ENCODE measurements at places on chromosomes 16 and 17.

DNA sequence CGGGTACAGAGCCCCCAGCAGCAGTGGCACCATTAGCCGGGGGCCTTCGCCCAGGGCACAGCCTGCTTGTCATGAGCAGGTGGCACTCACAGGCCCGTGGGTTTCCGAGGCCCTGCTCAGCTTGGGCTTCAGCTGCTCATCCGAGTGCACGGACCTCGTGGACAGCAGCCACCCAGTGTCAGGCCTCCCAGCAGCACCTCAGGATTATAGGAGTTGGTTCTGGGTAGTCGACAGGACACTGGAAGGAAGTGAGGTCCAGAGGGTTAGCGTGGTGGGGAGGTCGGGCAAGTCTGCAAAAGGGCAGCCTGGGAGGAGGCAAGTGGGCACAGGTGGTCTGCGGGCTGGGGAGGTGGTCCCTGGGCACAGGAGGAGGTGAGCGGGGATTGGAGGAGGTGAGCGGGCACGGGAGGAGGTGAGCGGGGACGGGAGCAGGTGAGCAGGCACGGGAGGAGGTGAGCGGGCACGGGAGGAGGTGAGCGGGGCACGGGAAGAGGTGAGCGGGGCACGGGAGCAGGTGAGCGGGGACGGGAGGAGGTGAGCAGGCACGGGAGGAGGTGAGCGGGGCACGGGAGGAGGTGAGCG, 5.1 kb upstream of the CPNE7 start:
- no peak for DNase-seq

GRCh38 chr16:76360404-76360803, 83.2 kb downstream of the CNTNAP4 start:
- DNase-seq: no peak

DNA sequence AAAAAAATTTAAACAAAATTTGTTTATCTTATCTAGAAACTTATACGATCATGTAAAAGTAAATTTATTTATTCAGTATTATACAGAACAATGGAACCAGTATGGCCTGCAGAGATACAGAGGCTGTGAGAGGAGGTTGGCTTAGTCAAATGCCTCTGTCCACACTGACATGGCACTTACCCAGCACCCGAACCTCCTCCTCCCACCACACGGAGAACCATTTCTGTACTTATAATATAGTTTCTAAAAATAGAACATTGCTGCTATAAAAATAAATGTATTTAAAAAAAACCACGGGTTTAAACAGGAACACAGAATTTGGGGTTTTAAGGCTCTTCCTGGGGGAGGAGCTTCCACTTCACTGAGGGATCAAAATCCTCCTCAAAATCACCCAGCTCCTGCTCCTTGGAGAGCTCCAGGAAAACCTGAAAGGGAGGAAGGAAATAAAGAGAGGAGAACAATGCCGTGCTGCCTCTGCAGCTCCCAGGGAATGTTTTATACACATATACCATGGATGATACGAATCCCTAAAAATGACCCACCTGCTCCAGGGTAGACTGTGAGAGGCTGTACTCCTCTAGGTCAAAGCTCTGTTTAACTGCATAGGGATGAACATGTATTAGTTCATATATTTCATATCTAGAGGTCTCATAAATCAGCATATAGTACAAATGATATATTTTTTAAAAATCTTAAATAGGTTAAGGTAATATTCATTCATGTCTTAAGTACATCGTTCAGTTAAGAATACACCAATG, 87.3 kb downstream of the ABCA8 start:
- no peak for DNase-seq

DNA sequence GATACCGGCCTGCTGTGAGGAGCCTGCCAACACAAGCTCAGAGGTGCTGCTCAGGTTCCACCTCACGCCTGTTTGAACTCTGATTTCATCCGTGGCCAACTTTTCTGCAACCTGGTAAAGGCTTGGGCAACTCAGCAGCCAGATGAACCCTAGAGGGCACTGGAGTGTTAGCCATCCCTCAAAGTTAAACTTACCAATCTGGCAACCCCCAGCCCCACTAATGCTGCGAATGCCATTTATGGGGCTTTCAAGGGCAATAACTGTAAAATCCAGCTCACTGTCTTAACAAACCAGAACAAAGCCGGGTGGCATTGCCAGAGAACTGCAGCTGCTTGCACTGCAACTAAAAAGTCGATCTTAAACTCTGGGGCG, 105.5 kb downstream of the AXIN2 start:
- peak; percentile 8 for DNase-seq

DNA sequence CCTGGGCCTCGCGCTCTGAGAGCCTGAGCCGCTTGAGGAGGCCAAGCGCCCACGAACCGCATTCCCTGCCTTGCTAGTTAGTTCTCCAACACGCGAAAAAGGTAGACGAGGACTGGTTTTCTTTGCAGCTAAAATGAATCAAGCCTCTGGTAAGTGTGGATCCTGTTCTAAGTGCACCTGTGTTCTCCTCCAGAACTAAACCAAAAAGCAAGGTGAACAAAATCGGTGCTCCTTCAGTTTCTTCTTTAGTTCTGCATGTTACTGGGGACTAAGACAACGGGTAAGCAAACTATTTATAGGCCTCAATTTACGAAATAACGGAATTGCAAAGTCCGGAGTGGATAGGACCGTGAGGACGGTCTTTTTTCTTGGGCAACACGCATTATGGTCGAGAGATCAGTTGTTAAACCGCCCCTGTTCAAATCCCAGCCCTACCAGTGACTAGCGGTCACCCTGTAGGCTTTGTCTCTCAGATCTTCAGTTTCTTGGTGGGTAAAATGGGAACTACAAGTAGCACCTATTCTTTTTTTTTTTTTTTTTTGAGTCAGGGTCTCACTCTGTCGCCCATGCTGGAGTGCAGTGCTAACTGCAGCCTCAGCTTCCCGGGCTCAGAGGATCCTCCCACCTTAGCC, 993 bp upstream of the ANKRD11 start:
- peak; percentile 62 for DNase-seq

DNA sequence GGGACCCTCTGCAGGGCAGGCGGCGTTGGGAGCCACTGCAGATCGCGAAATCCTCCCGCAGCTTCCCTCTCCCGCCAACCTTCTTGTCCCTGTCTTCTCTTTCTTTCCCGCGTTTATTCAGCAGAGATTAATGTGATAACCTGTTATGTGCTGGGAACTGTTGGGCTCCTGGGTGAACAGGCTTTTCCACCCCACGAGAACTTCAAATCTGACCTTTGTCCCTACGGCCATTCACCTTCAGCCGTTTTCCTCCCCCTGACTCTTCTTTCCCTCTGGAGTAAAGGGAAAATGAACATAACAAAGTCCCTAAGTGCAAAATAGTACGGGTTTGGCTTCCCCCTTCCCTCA, 15.2 kb upstream of the KPNA2 start:
- DNase-seq: no peak

GRCh38 chr17:49162866-49163265, 30.3 kb downstream of the B4GALNT2 start:
- DNase-seq: no peak

DNA sequence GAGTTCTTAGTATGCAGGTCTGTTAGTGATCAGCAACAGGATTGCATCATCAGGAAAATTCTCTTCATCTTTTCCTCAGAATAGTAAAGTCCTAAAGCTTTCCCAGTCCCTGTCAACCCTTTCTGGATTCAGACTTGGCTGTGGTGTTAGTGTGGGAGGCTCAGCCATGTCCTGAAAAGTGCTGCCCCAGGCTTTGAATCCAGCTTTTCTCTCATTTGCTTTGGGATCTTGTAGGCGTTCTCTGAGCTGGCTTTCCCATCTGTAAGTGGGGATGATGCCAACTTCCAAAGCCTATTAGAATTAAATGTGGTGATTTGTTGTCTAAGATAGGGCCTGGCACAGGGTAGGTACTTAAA, 3.0 kb downstream of the ALKBH5 start:
- no peak for DNase-seq
